ENCODE measurements at places on chromosomes 2 and 18.

DNA sequence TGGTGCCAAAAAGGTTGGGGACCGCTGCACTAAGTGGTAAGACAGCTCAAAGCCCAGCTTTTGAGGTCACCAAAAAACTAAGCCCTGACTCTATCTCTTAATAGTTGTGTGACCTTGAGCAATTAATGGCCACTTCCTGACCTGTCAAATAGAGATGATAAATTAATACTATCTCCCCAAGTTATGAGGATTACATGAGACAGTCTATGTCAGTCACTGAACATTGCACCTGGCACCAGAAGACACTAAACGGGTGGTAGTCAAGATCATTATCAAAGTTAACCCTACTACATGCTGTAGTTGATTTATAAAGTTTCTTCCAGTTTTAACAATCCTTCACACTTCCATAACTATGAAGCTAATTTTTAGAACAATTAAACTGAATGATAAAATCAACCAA is 36.5 kb downstream of the STPG4 start:
- DNase-seq: no peak

GRCh38 chr2:107534926-107535325 is 291.8 kb upstream of the RGPD4 start:
- no peak for DNase-seq

DNA sequence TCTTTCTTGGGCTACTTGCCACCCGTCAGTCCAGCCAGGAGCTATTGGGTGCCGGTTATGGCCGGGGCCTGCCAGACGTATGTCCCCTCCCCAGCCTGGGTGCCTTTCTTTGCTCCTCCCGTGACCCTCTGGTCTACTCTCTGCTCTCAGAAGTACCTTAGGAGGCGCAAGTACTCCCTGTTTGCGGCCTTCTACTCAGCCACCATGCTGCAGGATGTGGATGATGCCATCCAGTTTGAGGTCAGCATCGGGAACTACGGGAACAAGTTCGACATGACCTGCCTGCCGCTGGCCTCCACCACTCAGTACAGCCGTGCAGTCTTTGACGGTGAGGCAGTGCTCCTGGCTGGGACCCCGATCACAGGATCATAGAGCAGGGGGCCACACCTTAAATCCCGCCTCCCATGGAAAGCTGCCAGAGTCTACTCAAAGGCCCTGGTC is 99.5 kb downstream of the DYSF start:
- no peak for DNase-seq

DNA sequence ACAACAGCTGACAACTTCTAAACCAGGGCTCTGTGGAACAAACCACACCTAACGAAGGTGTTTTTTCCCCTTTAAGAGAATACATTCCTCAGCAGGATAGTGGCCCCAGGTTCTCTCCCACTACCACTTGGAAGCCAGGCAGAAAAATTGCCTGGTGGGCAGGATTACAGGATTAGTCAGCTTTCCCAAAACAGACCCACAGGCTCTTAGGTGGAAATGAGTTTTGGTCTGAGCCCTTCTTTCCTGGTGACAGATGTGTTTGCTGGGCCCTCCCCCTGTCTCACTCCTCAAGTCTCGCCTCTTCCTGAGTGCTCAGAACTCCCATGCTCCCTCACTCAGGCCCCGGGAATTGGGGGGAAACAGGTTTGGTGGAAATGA is 139.4 kb upstream of the HAAO start:
- DNase-seq: no peak

- DNase-seq: no peak
These were observed 4.1 kb downstream of the ITGA6 start for GRCh38 chr2:172431463-172431862.

GRCh38 chr18:40243607-40244006 is 1711.4 kb upstream of the PIK3C3 start:
- DNase-seq: no peak

GRCh38 chr18:12057419-12058039 is 36.1 kb upstream of the ANKRD62 start:
- DNase-seq: no peak

- DNase-seq: no peak
These were observed 166.2 kb downstream of the ALK start for GRCh38 chr2:29755233-29755632.

DNA sequence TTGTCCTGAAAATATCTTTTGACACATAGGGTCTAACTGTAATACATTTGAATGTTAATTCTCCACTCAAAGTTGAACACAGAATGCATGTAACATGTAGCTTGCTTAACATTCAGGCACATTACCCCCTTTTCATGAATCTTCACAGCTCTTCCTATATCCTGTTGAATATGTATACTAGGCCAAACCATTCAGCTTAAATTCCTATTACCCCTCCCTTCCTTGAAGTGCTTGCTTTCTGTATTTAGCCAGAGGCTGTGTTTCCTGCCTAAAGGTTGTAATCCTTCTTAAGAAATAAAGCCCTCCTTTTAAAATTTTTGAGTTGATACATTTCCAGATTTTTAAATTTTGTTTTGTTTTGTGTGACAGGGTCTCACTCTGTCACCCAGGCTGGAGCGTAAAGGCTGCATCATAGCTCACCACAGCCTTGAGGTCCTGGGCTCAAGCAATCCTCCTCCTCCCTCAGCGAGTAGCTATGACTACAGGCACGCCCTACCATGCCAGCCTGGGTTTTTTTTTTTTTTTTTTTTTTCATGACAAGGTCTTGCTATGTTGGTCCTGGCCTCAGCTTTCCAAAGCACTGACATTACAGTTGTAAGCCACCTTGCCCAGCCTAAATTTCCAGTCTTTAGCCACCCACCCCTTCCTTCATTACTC is 357.6 kb downstream of the DSC3 start:
- DNase-seq: no peak

DNA sequence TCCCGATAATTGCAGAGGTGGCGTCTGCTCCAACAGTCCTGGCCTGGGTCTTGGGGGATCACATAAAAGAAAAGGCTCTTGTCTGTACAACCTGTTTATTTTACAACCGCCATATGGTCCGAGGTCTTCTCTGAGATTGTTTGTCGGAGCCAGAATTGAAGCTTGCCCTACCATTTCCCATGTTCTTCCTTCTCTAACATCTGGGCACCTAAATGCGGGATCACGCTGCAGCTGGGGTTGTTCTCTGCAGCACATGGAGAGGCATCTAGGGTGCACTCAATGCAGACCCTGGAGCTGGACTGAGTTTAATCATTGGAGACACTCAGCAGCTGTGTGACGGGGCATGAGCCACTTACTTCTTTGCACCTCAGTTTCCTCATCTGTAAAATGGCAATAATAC is 107.7 kb downstream of the ACKR3 start:
- DNase-seq: no peak

- DNase-seq: no peak
These were observed 34.2 kb downstream of the NDUFA10 start for GRCh38 chr2:239990966-239991365.

GRCh38 chr18:6776188-6776587 is 46.7 kb downstream of the ARHGAP28 start:
- DNase-seq: no peak

- no peak for DNase-seq
These were observed 15.6 kb upstream of the LIPG start for GRCh38 chr18:49546278-49546677.

GRCh38 chr18:30016179-30016578 is 1026.4 kb downstream of the DSC3 start:
- DNase-seq: no peak

DNA sequence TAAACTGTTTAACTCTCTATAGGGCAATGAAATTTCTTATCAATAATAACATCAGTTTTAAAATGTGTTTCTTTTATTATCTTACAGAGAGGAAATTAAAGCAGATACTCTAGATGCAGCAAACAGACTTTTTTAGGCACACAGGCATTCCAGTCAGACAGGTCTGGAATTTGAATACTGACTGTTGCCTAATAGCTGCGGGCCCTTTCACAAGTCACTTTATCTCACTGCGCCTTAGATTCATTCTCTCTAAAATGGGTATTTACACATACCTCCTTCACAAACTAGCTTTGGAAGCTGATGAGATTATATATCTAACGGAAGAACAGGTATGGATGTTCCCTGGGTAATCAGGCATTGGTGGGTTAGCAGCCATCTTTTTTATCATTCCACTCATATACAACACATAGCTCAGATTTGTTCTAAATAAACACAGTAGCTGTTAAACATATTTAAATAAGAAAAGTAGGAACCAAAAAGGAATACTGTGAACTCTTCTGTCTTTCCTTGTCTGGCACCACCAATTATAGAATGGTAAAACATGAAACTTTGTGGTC is 104.2 kb downstream of the LRP2 start:
- no peak for DNase-seq

GRCh38 chr2:241232736-241233575 is 44.5 kb downstream of the ANO7 start:
- no peak for DNase-seq

DNA sequence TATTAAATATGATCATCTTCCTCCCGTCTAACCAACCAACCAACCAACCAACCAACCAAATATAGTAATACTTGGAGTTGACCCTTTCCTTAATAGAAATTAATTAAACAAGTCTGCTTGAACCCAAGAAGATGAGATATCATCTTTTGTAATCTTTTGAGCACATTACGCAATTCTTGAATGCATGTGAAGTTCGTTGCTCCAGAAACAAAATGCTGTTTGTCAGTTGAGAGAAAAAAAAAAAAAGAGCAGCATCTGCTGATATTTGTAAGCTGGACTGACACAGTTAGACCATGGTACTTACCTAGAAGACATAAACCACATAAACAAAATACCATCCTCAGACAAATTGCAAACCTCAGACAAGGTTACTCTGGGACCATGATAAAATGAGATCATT is 9.2 kb upstream of the SERPINB2 start:
- no peak for DNase-seq

DNA sequence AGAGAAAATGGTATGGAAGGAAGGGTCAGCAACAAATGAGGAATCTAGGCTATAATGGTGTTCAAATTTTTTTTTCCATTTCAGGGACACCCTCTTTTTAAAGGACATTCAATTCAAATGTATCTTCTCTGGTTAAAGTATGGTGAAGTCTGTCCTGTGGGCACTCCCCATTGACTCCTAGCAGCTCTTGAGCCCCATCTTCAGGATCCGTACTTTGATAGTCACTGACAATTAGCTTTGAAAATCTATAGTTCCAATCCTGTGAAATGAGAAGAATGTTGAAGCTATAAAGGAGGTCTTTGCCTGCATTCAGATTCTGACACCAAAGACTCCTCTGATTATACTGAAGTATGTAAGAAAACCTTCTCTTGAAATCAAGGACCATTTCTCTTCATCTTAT is 43.3 kb downstream of the KCNH7 start:
- DNase-seq: no peak

DNA sequence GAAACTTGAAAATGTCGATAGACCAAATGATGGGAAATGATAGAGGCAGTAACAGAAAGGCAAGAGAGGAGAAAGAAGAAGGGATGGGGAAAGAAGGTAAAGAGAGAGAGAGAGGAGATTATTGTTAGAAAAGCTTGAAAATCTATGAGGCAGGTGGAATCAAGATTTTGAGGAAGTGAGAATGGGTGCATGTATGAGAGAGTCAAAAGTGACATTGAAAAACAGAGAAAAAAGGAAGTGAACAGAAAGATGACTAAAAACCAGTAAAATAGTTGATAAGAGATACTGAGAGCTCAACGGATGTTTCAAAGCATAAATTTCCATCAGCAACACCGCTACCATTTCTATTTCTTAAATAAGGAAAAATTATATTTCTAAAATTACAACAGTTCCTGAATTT is 327.4 kb upstream of the CWC22 start:
- no peak for DNase-seq

DNA sequence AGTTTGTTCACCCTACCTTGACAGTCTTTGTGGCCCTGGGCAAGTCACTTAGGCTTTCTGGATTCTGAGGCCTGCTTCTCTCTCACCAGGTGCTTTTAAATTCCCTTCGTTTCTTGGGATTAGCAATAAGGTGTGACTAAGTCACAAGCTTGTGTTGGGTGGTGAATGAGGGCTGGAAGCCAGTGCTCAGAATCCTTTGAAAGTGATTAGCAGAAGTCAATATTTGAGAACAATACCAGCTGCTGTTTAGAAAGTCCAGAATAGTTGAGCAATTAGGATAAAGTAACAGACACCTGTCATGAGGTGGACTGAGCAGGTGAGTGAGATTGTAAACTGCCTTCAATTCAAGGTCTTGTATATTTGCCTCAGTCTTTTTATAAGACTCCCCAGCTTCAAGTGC is 19.3 kb upstream of the MGAT5 start:
- DNase-seq: no peak

DNA sequence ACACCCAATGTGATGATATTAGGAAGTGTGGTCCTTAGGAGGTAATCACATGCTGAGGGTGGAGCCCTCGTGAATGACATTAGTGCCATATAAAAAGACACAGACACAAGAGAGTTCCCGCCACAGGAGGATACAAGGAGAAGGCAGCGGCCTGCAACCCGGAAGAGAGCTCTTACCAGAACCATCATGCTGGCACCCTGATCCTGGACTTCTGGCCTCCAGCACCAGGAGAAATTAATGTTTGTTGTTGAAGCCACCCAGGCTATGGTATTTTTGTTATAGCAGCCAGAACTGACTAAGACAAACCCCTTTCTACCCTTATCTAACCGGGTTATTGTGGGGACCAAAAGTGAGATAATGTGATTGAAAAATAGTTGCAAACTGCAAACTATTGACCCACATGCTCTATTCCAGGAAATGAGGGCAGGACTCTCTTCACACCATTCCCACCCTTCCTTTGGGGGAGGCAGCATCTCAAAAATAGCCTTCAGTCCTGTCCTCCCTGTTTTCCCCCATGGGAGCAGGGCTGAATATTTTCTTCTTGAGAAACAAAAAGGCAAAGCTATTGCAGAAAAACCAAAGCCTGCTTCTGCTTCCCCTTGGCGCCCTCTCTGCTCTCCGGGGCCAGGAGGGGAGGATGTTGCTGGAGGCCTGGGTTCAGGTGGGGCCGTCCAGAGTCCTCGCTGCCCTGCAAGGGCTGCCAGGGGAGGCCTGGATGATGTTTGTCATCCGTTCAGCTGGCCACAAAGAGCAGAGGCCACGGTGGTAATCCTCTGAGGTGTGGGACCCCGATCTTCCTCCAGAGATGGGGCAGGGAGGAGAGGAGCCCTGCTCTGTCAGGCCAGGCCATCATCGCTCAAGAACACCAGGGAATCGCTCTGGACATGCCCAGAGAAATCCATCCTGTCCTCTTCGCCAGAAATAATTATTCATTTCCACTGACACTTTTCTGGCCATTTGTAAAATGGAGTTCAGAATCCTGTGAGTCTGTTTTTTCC is 73.8 kb upstream of the HAAO start:
- DNase-seq: no peak

DNA sequence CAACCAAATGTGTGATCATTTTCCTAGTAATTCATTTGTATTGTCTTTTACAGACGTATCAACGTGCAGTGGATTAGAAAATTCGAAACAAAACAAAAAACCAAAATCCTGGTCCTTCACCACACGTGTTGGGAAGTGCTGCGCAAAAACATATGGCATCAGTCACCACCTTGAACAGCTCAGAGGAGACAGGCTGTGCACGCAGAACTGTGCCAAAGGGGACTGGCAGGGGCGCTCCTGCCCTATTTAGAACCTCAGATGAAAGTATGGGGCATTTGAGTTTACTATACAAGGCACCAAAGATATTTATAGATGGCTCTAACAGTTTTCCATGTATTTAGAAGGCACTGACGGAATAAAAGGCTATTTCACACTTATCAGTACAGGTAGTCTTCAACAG is 42.3 kb downstream of the NOL10 start:
- DNase-seq: no peak

GRCh38 chr2:104703669-104704068 is 150.2 kb upstream of the POU3F3 start:
- DNase-seq: no peak

GRCh38 chr18:26227051-26227670 is 916 bp downstream of the TAF4B start:
- no peak for DNase-seq
